ENCODE measurements at places on chromosomes 16 and 17. TPM values are rescaled to one million over a fixed set of nuclear protein-coding genes. Genes with fewer than 3 reads are reported as not detected.

The HS3ST3A1 gene
- total RNA-seq = 7.2 TPM

The TOX3 gene
- not detected for total RNA-seq

The SEPTIN12 gene
- total RNA-seq = not detected

The HOXB3 gene
- total RNA-seq = 2.5 TPM

The PPY gene
- total RNA-seq = not detected

The OGFOD3 gene
- 34.7 TPM for total RNA-seq

The CDRT15L2 gene
- not detected for total RNA-seq

The TEX19 gene
- not detected for total RNA-seq

The ZG16B gene
- total RNA-seq = 11.7 TPM

The ZPBP2 gene
- not detected for total RNA-seq

The C1QTNF8 gene
- not detected for total RNA-seq

The ZDHHC7 gene
- 29.0 TPM for total RNA-seq

The DNAH2 gene
- total RNA-seq = not detected

The FAM83G gene
- 13.0 TPM for total RNA-seq

The ITGAX gene
- 65.0 TPM for total RNA-seq

The PDP2 gene
- 52.2 TPM for total RNA-seq

The CRYM gene
- total RNA-seq = not detected

The SRCAP gene
- 93.4 TPM for total RNA-seq

The PRSS33 gene
- total RNA-seq = not detected

The GOSR2 gene
- total RNA-seq = 62.7 TPM

The SLC5A2 gene
- not detected for total RNA-seq

The ZDHHC1 gene
- 0.88 TPM for total RNA-seq

The CCL13 gene
- not detected for total RNA-seq

The MSLN gene
- not detected for total RNA-seq

The IL17C gene
- not detected for total RNA-seq

The CCDC43 gene
- 42.6 TPM for total RNA-seq

The OTOP3 gene
- not detected for total RNA-seq

The TMEM114 gene
- total RNA-seq = not detected

The EXOSC6 gene
- total RNA-seq = 42.1 TPM

The SMIM5 gene
- total RNA-seq = 0.05 TPM

The KRTAP4-6 gene
- not detected for total RNA-seq

The GRAPL gene
- total RNA-seq = 5.9 TPM

The MILR1 gene
- 0.37 TPM for total RNA-seq

The MFSD6L gene
- total RNA-seq = 0.13 TPM

The FGF11 gene
- total RNA-seq = 6.4 TPM

The KRT12 gene
- not detected for total RNA-seq

The LRRC36 gene
- 0.23 TPM for total RNA-seq

The HOXB6 gene
- 0.99 TPM for total RNA-seq

The INCA1 gene
- total RNA-seq = 0.37 TPM

The ITGAD gene
- not detected for total RNA-seq

The RPH3AL gene
- total RNA-seq = 2.3 TPM

The SLC16A5 gene
- total RNA-seq = 7.2 TPM

The TSPAN10 gene
- 0.66 TPM for total RNA-seq

The AXIN2 gene
- total RNA-seq = 4.9 TPM

The ARHGDIG gene
- not detected for total RNA-seq

The METRN gene
- 29.6 TPM for total RNA-seq

The SCGB1C2 gene
- not detected for total RNA-seq

The UNC13D gene
- total RNA-seq = 185 TPM

The MAF gene
- 90.5 TPM for total RNA-seq

The ZNF668 gene
- 14.9 TPM for total RNA-seq

The MMP28 gene
- total RNA-seq = not detected

The TENT4B gene
- 19.8 TPM for total RNA-seq

The SLC13A5 gene
- total RNA-seq = not detected

The TBX4 gene
- not detected for total RNA-seq

The UMOD gene
- total RNA-seq = not detected

The PRR35 gene
- not detected for total RNA-seq

All from activated T-helper 1 cell treated with anti-CD3 and anti-CD28 coated beads, Interleukin-12 subunit alpha, Interleukin-12 subunit beta, Interleukin-2, Interleukin-4 antibody, amounts not matched to agents 30 ng/mL and 10 ng/mL and 1 ng/mL, durations not matched to agents 14 hours and 24 hours and 36 hours (primary cell).